ENCODE measurements at places on chromosomes 12 and 14. TPM values are rescaled to one million over a fixed set of nuclear protein-coding genes. Genes with fewer than 3 reads are reported as not detected.

DNA sequence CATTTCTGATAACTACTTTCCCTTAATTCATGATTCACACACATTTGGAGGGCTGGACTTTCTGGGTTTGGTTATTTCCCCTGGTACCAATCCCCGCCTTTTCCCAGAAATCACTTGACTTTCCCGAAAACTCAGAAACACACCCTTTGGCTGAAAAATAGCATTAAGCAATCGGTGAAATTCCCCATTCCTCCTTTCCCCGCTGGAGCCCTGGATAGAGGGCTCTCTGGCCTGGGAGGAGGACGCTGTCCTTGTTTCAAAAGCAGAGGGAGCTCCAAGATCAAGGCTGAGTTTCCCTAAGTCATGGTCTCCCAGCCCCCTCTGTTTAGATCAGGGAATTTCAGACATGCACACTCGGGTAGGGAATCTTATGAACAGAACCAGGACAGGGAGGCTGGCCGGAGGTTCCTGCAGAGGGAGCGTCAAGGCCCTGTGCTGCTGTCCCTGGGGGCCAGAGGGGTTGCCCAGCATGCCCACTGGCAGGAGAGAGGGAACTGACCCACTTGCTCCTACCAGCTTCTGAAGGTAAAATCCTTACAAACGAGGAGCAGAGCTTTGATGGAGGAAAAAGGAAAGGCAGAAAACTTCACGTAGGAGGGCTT lies at the start of gene C1S:
Gene C1S, plus strand, starts transcription at position 366 of the 602 bp plus-strand sequence. CDS start 1,195 bp downstream, outside the sequence.
- no peak for DNase-seq

The TAS2R42 gene
- 0.05 TPM for polyA plus RNA-seq

GRCh38 chr12:1117371-1117770 lies 126.3 kb downstream of the ERC1 start:
- no peak for DNase-seq

DNA sequence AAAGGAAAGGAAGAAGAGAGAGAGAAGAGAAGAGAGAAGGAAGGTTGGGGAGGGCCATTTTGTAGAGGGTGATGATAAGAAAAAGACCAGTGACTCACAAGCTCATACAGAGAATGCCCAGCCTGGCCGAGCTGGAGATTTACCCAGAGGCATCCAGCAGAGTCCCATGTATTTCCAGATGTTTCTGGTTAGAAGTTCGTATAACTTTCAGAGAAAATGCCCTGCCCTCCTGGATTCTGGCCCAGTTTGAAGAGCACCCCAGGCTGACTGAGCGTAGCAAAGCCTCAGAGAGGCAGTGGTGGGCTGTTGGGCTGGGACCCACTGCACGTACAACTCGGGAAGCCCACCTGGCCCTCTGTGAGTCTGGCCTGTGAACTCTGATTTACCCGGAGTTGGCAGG lies 221.8 kb downstream of the SLC41A2 start:
- no peak for DNase-seq

All from thymus (tissue), 14 donors.